Tibial nerve (tissue), 4 donors: ENCODE measurements at places on chromosomes 2 and 18. TPM values are rescaled to one million over a fixed set of nuclear protein-coding genes. Genes with fewer than 3 reads are reported as not detected.
A peak's percentile ranks its signal among the peaks of the same experiment; 100 is the strongest.

DNA sequence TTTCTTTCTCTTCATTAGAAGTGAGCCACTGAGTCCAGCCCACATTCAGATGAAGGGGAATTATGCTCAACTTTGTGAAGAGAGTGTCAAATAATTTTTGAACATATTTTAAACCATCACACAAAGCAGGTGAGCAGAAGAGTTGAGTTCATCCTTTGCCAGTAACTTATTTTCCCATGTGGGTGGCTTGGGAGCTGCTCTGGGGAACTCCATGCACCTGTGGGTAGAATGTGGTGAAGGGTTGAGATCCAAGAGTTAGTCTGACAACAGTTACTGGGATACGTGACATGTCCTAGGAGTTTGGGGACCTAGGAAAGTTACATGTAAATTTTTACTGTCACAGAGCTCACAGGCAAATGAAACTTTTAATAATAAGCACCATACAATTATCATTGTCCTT is 21.6 kb downstream of the MAPK4 start:
- no peaks in the 10 kb centered on the region for H3K27me3 ChIP-seq
- H3K4me1 ChIP-seq: no peaks in the 10 kb centered on the region
- no peaks in the 10 kb centered on the region for H3K36me3 ChIP-seq
- no peak overlapping the region for H3K27ac ChIP-seq

GRCh38 chr2:99834426-99834825 is 308.0 kb downstream of the AFF3 start:
- DNase-seq: no peak
- H3K27ac ChIP-seq: no peak overlapping the region
- no peaks in the 10 kb centered on the region for H3K36me3 ChIP-seq
- H3K4me3 ChIP-seq: no peak overlapping the region

DNA sequence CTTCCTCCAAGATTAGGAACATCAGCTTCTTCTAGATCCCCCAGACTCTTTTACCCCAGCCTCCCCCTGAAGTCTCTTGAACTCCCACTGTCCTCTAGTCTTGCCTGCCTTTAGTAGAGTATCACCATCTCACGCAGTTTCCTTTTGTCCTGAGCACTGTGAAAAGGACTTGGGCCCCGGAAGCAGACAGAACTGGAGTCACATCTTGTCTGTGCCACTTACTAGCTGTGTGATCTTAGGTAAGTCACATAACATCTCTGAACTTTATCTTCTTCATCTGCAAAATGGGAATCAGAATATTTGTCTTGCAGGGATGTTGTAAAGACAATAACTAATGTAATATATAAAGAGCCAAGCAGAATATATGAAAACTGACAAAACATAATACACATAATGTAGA is 8.4 kb upstream of the TRABD2A start:
- DNase-seq: no peak
- H3K4me1 ChIP-seq: no peaks in the 10 kb centered on the region
- H3K27ac ChIP-seq: no peak overlapping the region

GRCh38 chr18:47931718-47932103 is 1.3 kb upstream of the SMAD2 start:
- peak overlapping the region; percentile 56 for H3K4me3 ChIP-seq
- no peak for DNase-seq
- H3K36me3 ChIP-seq: no peaks in the 10 kb centered on the region
- peak overlapping the region; percentile 97 for H3K27ac ChIP-seq

DNA sequence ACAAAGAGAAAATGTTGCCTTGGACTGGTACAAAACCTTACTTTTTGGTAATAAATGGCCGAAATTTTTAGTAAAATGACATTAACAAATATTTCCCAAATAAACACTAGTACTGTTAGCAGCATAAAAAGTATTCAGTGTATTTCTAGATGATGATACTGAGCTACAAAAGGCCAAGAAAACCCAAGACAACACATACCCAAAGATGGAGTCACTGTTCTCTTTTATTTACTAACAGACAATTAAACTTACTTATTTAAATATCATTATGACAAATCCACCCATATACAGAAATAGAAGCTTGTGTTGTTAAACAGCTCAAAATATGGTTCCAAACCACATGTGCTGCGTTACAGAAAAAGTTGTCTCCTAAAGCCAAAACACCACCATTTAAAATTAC is 239.9 kb downstream of the ZEB2 start:
- H3K36me3 ChIP-seq: no peaks in the 10 kb centered on the region
- no peak overlapping the region for H3K27ac ChIP-seq
- no peak for DNase-seq
- no peaks in the 10 kb centered on the region for H3K27me3 ChIP-seq
- H3K4me3 ChIP-seq: no peak overlapping the region
- no peaks in the 10 kb centered on the region for H3K4me1 ChIP-seq

Gene DTNA
- total RNA-seq: 26.1 TPM

Gene CYP26B1
- total RNA-seq: 31.7 TPM

Gene AQP12A
- total RNA-seq: not detected

GRCh38 chr18:23539296-23539695 is 36.0 kb downstream of the RMC1 start:
- no peak overlapping the region for H3K27ac ChIP-seq
- no peak overlapping the region for H3K4me3 ChIP-seq

GRCh38 chr2:224772494-224772893 is 56.3 kb upstream of the CCDC195 start:
- DNase-seq: no peak
- no peaks in the 10 kb centered on the region for H3K4me1 ChIP-seq
- H3K27me3 ChIP-seq: no peaks in the 10 kb centered on the region
- no peak overlapping the region for H3K4me3 ChIP-seq
- no peak overlapping the region for H3K27ac ChIP-seq

DNA sequence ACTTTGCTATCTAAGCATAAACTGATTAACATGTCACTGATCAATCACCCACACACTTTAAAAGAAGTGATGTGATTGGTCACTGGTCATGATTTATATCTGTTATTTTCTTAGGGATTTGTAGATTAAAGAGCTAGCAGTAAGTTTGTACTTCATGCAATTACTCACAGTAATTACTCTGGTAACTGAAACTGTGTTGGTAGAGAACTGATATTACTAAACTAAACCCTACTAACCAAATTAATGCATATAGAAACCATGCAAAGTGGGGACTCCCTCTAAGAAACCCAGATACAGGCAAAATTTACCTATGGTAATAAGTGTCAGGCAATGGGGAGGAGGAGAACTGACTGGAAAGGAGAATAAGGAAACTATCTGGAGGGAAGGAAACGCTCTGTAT is 44.8 kb upstream of the C2orf15 start:
- H3K4me1 ChIP-seq: no peaks in the 10 kb centered on the region
- H3K27me3 ChIP-seq: no peaks in the 10 kb centered on the region
- no peak overlapping the region for H3K4me3 ChIP-seq
- DNase-seq: no peak
- H3K36me3 ChIP-seq: no peaks in the 10 kb centered on the region

- peaks cover 76% of the 10 kb centered on the region for H3K4me1 ChIP-seq
- no peak overlapping the region for H3K4me3 ChIP-seq
- H3K27me3 ChIP-seq: no peaks in the 10 kb centered on the region
Observed at GRCh38 chr2:43269074-43269572, 42.7 kb upstream of the ZFP36L2 start.

Gene PLGLB1
- not detected for total RNA-seq

DNA sequence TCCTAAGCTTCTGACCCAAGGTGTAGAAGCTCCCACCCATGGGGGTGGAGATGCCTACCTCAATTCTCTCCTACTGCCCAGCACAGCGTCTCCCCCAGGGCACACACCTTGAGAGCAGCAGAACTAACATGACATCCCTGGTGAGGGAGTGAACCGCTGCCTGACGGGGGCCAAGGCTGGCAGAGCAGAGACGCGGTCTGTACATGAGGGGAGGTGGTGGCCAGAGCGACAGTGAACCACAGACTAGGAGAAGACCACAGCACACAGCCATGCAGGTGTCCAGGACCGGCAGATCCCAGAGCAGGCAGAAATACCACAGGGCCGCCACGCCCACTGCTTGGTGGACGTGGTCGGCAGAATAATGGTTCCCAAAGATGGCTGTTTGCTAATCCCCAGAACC is 40.4 kb downstream of the TFCP2L1 start:
- H3K27ac ChIP-seq: no peak overlapping the region
- H3K4me3 ChIP-seq: no peak overlapping the region
- no peaks in the 10 kb centered on the region for H3K36me3 ChIP-seq
- H3K4me1 ChIP-seq: no peaks in the 10 kb centered on the region
- no peaks in the 10 kb centered on the region for H3K27me3 ChIP-seq

Gene RIT2
- total RNA-seq: not detected

GRCh38 chr2:150555611-150556356 is 68.3 kb upstream of the RND3 start:
- H3K27ac ChIP-seq: no peak overlapping the region
- no peaks in the 10 kb centered on the region for H3K27me3 ChIP-seq
- no peaks in the 10 kb centered on the region for H3K4me1 ChIP-seq
- H3K4me3 ChIP-seq: no peak overlapping the region
- DNase-seq: no peak

Gene ONECUT2
- total RNA-seq: not detected

GRCh38 chr2:119718501-119719260 is 39.7 kb downstream of the TMEM177 start:
- no peak overlapping the region for H3K4me3 ChIP-seq
- H3K27ac ChIP-seq: no peak overlapping the region
- no peaks in the 10 kb centered on the region for H3K36me3 ChIP-seq
- DNase-seq: no peak

DNA sequence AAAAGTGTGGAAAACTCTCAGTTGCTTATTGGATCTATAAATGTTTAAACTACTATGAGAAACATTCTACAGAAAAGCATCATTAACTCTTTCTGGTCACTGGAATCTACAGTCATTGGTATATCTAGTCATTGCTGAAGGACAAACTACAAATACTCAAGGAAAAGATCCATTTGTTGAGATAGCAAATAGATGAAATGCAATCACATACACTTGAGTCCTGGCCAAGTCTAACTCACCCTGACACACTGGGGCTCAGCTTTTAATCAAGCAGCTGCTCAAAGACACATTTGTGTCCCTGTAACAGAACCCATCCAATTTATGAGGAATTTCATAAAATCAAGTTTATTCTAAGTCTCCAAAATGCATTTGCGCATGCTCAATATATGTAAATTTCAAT is 68.7 kb downstream of the CDH2 start:
- no peaks in the 10 kb centered on the region for H3K36me3 ChIP-seq
- H3K27me3 ChIP-seq: no peaks in the 10 kb centered on the region
- no peak for DNase-seq
- no peaks in the 10 kb centered on the region for H3K4me1 ChIP-seq
- H3K4me3 ChIP-seq: no peak overlapping the region

GRCh38 chr18:29012883-29013465 is 836.0 kb upstream of the CDH2 start:
- H3K27me3 ChIP-seq: no peaks in the 10 kb centered on the region
- no peaks in the 10 kb centered on the region for H3K4me1 ChIP-seq
- H3K27ac ChIP-seq: no peak overlapping the region
- H3K36me3 ChIP-seq: no peaks in the 10 kb centered on the region

DNA sequence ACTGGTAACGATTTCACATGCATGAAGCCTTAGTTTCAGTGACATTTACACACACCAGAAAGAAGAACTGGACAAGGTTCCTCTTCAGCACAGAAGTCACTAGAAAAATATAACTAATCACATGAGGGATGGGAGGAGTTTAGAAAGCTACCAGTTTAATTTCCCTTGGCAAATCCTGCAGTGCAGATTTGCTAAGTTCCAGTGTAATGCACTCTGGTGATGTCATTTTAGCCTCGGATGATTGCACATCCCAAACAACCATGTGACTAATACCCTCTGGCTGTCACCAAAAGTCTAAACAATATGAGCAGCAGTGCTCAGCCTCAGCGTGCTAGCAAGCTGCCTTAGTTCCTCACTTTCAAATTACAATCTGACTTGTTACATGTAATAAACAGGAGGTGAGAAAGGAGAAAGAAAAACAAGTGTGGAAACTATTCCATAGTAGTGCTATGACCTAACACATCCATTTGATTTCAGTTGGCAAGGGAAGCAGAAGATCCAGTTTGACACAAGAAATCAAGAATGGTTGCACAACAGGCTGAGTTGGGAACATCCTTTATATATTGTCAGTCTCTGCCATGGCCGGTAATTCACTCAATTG is 35.3 kb upstream of the PPP1CB start:
- H3K27ac ChIP-seq: peak overlapping the region; percentile 6
- H3K36me3 ChIP-seq: no peaks in the 10 kb centered on the region
- H3K4me1 ChIP-seq: peaks cover 17% of the 10 kb centered on the region
- DNase-seq: peak; percentile 69
